ENCODE measurements at places on chromosomes 11 and 22. TPM values are rescaled to one million over a fixed set of nuclear protein-coding genes. Genes with fewer than 3 reads are reported as not detected.
A peak's percentile ranks its signal among the peaks of the same experiment; 100 is the strongest.

ISX gene
- total RNA-seq: not detected

ZW10 gene
- 24.5 TPM for total RNA-seq

DNA sequence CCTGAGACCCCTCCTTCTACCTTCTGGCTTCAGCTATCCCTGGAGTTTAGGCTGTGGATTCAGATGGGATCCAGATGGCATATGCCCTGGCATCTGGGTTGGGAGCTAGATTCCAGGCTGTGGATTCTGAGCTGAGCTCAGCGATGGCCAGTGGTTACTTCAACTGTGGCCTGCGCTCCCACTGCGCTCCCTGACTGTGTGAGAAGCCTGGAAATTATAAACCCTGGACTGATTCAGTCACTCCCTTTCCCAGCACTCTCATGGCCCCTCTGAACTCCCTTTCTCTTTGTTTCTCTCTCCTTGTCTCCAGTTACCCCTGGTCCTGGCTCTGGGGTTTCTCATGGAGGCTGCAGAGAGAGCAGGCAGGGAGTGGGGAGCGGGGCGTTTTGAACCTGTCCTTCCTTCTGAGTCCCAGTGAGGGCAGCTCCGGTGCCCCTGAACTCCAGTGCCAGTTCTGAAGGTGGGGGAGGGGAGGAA lies 4.8 kb downstream of the ARHGEF17 start:
- DNase-seq: peak; percentile 48

- no peak for DNase-seq
Observed at GRCh38 chr11:116422556-116422955, 350.2 kb downstream of the BUD13 start.

All from renal cortical epithelial cell (primary cell).